LHCN-M2 (cell line): ENCODE measurements at places on chromosomes 5 and 9.
A peak's percentile ranks its signal among the peaks of the same experiment; 100 is the strongest.

- DNase-seq, result peak; percentile 70
Measured at GRCh38 chr5:151068433-151069197, 12.2 kb downstream of the TNIP1 start.

DNA sequence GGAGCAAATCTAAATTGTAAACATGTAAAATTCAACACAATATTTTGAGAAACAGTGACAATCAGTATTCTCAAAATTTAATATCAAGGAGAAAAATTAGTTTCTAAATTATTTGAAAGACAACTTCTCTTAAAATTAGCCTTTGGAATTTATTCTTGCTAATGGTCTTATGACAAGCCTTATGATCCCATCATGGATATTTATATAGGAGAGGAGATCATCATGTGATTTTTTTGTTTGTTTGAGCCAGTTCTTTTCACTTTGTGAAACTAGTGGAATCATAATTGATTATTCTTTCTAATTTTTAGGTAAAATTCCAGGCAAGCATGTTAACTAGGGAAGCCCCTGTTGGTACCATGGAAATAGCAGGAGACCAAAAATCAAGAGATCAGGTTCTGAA, 24.7 kb downstream of the DMXL1 start:
- no peak for DNase-seq

DNA sequence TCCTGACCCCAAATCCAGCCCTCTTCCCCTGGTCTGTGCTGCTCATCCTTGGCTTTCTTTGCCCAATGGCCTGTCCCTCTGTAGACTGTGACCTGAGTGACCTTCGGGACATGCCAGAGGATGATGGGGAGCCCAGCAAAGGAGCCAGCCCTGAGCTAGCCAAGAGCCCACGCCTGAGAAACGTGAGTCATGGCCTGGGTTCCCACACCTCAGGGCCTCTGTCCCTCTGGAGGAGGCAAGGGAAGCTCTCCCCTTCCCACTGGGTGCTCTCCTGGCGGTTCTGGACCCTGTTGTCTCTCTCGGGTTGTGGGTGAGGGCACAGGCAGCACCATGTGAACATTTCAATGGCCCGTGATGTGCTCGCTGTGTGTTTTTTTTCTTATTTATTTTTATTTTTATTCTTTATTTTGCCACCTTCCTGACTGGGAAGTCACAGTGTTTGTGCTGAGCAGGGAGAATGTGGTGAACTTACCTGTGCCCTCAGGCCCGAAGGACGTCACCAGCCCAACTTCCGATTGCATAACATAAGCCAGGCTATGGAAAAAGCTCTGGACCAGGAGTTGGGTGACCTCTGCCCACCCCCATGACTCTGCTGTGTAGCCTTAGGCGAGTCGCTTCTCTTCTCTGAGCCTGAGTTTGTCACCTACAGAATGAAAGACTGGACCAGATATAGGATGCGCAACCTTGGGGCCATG, 29.5 kb downstream of the AFAP1L1 start:
- no peak for DNase-seq

- peak; percentile 29 for DNase-seq
Measured at GRCh38 chr5:151234476-151235238, 10.8 kb upstream of the CCDC69 start.

DNA sequence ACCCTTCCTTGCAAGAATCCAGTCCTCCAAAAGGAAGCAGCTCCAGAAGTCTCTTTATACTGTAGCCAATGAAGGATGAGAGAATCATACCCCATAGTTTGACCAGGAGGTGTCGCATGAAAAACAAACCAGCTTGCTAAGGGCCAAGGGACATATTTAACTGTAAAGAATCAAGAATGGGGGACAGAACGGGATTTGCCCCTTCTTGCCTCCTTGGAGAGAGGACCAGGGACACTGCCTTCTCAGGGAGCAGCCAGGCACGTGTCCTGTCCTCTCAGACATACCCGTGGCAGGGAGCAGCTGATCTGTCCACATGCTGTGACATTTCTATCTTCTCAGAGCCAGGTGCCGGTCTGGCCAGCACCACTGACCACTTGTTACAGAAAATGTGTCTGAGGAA, 11.7 kb downstream of the PRUNE2 start:
- DNase-seq, result no peak

- no peak for DNase-seq
Measured at GRCh38 chr5:139459451-139459934, 3.0 kb downstream of the ECSCR start.

DNA sequence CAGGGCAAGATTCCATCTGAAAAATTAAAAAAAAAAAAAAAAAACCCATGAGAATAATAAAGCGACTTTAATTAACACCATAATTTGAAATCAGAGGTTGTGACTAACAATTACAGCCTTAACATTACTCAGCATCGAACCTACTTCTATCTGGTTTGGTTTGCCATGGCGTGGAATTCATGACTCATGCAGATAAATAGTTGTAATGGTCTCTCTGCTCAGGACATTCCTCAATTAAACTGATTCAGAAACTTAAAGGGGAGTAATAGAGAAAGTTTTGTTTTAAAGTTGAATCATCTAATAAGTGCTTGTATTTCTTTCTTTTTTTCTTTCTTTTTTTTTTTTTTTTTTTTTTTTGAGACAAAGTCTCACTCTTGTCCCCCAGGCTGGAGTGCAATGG, 135.5 kb downstream of the SPATA31D1 start:
- DNase-seq, result peak; percentile 39
